Panc1 (cell line): ENCODE measurements at places on chromosomes 7 and 10. TPM values are rescaled to one million over a fixed set of nuclear protein-coding genes. Genes with fewer than 3 reads are reported as not detected.
A peak's percentile ranks its signal among the peaks of the same experiment; 100 is the strongest.

GRCh38 chr10:102313221-102313896 is 68.0 kb downstream of the GBF1 start:
- no peak for DNase-seq

DNA sequence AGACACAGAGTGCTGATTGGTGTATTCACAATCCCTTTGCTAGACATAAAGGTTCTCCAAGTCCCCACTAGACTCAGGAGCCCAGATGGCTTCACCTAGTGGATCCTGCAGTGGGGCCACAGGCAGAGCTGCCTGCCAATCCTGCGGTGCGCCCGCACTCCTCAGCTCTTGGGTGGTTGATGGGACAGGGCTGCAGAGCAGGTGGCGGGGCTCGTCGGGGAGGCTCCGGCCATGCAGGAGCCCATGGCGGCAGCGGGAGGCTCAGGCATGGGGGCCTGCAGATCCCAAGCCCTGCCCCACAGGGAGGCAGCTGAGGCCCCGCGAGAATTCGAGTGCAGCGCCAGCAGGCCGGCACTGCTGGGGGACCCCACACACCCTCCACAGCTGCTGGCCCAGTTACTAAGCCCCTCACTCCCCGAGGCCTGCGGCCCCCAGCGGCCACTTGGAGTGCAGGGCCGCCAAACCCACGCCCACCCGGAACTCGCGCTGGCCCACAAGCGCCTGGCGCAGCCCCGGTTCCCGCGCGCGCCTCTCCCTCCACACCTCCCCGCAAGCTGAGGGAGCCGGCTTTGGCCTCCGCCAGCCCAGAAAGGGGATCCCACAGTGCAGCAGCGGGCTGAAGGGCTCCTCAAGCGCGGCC is 7.7 kb upstream of the BET1 start:
- DNase-seq, result no peak

Gene TMEM60
- total RNA-seq, result 20.4 TPM

DNA sequence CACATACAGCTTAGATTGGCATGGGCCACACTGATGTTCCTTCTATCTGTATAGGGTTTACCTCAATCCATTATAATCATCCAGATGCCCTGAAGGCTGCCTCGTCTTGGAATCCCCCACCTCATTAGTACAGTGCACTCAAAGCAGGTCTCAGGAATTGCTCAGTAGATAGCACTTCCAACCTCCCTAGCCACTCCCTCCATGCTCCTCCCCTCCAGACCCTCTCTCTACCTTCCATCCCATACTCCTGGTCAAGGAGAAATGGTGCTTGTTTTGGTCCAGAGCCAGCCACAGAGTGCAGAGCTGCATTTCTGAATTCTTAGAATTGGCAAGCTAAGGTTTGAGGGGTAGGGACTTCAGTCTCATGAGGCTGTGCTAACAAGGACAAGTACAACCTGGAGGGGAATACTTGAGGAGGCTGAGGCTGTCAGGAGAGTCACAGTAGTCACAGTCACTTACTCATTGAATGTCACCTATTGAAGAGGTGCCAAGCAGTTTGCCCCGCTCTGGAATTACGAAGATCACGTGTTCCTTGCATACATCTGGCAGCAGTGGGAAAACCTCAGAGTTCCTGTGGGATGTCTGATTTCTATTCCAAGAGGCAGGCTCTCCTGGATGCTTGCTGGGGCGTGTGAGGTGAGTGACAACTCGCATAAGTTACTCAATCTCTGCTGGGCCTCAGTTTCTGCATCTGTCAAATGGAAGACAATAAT is 60.7 kb upstream of the ZNF746 start:
- peak; percentile 92 for DNase-seq

GRCh38 chr7:101233907-101234547 is 3.6 kb downstream of the CLDN15 start:
- no peak for DNase-seq

Gene ACSM6
- total RNA-seq, result not detected

- no peak for DNase-seq
These were observed 190 bp downstream of the TCERG1L start for GRCh38 chr10:131311402-131311660.

- DNase-seq, result peak; percentile 39
These were observed 15.8 kb upstream of the CAMK1D start for GRCh38 chr10:12333380-12334185.

DNA sequence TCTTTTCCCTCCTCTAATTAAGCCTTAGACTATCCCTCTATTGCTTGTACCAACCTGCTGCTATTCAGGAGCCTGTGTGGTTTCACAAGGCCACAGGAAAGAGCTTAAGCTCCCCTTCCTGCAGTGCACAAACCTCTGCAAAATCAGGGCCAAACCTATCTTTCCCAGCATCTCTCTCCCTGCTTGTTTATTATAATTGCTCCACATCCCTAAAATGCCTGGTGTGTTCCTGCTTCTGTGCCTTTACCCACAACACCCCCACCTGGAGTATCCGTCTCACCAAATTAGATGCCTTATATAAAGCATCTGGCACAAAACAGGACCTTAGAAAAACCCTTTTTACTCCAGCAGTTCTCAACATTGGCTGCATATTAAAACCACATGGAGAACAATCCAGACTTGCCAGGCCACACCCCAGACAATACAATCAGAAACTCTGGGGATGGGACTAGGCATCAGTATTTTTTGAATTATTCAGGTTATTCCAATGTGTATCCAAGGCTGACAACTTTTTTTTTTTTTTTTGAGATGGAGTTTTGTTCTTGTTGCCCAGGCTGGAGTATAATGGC is 16.7 kb downstream of the SEC31B start:
- no peak for DNase-seq

Gene LRRC4
- total RNA-seq, result not detected

DNA sequence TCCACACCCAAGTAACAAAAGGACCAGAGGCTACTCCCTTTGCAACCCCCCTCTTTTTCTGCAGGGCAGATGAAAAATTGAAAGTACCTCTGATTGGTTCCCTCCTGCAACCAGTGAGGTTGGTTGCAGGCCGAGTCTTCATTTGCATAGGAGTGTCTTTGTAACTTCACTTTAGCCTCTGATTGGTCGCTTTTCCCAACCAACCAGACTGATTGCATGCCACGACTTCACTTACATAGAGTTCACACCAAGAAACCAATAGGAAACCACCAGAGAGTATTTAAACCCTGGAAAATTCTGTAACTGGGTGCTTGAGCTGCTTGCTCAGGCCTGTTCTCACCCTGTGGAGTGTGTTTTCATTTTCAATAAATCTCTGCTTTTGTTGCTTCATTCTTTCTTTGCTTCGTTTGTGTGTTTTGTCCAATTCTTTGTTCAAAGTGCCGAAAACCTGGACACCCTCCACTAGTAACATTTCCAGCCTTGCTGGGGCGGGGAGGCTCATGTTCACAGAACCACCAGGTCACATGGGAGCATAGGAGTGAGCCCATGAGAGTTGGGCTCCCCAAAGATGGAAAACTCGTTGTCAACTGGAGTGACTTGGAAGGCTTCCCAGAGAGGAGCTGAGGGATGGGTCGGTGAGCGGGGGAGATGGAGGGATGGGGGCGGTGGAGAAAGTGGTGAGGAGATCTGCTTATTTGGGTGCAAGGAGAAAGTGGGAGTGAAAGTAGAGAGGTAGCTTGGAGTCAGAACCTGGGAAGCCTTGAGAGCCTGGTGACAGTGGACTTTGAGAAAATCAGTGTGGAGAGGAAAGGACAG is 223.6 kb downstream of the GFRA1 start:
- DNase-seq, result no peak

GRCh38 chr10:78806681-78807221 is 262.0 kb upstream of the ZMIZ1 start:
- no peak for DNase-seq

Gene TMEM140
- total RNA-seq, result 3.2 TPM

DNA sequence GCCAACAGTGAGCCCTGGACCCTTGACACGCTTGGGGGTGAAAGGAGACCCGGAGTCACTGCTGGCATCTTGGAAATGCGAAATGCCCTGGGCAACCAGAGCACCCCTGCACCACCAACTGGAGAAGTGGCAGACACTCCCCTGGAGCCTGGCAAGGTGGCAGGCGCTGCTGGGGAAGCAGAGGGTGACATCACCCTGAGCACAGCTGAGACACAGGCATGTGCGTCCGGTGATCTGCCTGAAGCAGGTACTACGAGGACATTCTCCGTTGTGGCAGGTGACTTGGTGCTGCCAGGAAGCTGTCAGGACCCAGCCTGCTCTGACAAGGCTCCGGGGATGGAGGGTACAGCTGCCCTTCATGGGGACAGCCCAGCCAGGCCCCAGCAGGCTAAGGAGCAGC is 98.5 kb downstream of the TACC2 start:
- DNase-seq, result no peak

DNA sequence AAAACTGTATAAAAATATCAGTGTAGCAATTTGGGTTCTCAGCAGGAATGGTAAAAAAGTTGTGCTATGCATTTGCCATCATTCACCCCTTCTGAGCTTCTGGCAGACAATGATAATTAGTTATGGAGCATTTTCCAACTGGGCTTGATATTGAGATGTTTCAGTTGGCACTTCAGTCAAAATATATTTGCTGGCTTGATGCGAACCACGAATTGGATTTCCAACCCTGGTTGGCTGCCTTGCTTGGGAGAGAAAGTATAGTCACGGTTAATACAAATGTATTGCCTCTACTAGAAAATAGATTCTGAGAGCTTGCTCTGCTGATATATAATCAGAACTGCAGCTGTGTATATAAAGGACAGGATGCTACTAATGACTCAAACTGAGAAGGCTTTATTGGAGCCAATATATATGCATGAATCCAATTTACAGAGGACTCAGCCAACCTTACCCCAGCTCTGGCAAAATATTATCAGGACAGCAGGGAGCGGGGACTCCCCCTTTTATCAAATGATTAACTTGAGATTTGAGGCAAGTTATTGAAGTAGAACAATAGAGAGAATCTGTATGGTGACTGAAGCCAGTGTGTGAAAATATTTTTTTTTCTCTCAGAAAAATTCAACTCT is 219.8 kb upstream of the SMIM30 start:
- DNase-seq, result no peak

GRCh38 chr10:115937768-115938056 is 335.3 kb downstream of the GFRA1 start:
- DNase-seq, result no peak

Gene PRSS37
- not detected for total RNA-seq

- no peak for DNase-seq
These were observed 18.2 kb downstream of the GPR146 start for GRCh38 chr7:1062296-1063294.

GRCh38 chr10:76168437-76168836 is 737.0 kb downstream of the LRMDA start:
- no peak for DNase-seq

Gene ZNF518A
- 26.1 TPM for total RNA-seq

Gene OIT3
- total RNA-seq, result not detected

Gene TLL2
- total RNA-seq, result 0.64 TPM

DNA sequence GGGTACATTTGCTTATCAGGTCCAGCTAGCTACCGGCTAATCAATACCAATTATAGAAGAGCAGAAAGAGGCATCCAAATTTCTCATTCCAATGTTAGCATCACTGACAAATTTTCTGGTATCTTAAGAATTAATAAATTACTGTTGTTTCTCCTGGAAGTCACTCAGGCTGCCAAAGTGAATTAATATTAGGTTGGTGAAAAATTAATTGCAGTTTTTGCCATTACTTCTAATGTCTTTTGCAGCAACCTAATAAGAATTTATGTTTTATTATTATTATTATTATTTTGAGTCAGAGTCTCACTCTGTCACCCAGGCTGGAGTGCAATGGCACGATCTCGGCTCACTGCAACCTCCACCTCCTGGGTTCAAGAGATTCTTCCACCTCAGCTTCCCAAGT is 979.9 kb downstream of the TYW1 start:
- DNase-seq, result no peak

GRCh38 chr7:28465697-28466096 is 53.4 kb downstream of the CREB5 start:
- DNase-seq, result no peak

DNA sequence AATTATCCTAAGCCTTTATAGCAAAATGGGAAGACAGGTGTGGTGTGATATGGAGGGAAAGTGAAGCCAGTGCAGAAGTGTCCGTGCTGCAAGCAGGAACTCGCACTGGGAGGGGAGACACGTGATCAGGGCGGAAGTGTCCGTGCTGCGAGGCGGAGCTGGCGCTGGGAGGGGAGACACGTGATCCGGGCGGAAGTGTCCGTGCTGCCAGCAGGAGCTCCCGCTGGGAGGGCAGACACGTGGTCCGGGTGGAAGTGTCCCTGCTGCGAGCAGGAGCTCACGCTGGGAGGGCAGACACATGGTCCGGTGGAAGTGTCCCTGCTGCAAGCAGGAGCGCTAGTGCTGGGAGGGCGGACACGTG is 40.5 kb upstream of the PRKAR1B start:
- no peak for DNase-seq

DNA sequence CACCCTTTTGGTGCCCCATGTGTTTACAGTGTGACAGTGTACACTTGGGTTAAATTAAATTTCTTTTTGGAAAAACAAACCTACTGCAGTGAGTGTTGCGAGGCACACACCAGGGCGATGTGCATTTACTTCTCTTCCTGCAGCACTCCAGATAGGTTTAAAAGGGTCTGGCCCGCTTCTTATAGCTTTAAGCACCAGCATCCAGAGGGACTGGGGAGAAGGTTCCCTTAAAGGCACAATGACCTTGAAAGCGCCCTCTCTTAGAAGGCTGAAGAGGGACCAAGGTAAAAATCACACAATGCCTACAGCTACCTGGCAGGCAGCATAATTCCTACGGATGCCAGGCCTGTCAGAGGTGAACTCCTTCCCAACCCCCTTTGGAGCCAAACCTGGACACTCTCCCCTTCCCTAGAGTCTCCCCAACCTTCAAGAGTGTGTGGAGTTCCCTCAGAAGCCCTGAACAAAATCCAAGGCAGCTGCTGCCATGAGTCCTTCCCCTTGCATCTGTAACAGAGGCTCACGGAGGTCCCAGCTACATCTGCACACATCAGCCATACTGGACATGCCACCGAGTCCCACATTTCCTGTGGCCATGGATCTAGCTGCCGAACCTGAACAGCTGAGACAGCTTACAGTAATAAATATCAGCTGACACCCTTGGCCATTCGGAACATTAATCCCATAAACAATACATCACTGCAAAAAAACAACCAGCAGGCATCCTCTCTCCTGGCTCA is 33.2 kb downstream of the TRIM8 start:
- DNase-seq, result no peak

- no peak for DNase-seq
These were observed 284.7 kb downstream of the HDAC9 start for GRCh38 chr7:18780266-18780665.

- DNase-seq, result no peak
These were observed 676.0 kb upstream of the GALNT17 start for GRCh38 chr7:70455925-70456324.

Gene NAMPT
- 80.8 TPM for total RNA-seq

Gene OPN4
- not detected for total RNA-seq

GRCh38 chr7:70569335-70569819 is 562.6 kb upstream of the GALNT17 start:
- DNase-seq, result no peak

Gene TAS2R4
- 0.57 TPM for total RNA-seq

DNA sequence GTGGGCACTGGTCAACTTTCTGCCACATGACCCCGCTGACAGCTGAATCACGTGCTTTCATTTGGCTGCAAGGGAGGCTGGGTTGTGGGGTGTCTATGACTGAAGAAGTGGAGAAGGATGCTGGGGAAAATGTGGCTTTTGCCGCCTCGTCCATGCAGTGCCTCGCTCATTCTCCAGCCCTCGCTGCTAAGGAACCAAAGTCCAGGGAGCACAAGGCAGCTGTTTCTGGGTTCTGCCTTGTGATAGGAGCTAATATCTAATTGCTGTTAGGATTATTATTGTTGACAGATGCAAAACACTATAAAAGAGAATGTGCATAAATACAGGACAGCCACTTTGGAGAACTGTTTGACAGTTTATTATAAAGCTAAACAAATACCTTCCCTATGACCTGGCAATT is 4.9 kb upstream of the CAMK2B start:
- no peak for DNase-seq

- DNase-seq, result no peak
These were observed 891.1 kb upstream of the GHITM start for GRCh38 chr10:83248106-83248631.

Gene TOMM7
- 295 TPM for total RNA-seq
